Fibroblast of skin of left quadriceps (primary cell): ENCODE measurements at places on chromosomes 6 and 20.

GRCh38 chr6:156515242-156515641 lies 261.9 kb upstream of the ARID1B start:
- no peak for DNase-seq

DNA sequence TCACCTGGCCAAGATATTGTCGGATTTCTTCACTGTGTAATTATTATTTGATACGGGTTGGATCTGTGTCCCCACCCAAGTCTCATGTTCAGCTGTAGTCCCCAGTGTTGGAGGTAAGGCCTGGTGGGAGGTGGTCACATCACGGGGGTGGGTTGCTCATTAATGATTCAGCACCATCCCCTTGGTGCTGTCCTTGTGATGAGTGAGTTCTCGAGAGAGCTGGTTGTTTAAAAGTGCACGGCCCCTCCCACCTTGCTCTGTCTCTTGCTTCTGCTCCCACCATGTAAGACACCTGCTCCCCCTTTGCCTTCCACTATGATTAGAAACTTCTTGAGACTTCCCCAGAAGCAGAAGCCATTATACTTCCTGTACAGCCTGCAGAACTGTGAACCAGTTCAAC lies 173.9 kb upstream of the PMEPA1 start:
- DNase-seq, result no peak

GRCh38 chr20:1773816-1774215 lies 116.2 kb upstream of the SIRPG start:
- DNase-seq, result no peak

- DNase-seq, result no peak
These were observed 178.0 kb upstream of the SALL4 start for GRCh38 chr20:51980277-51980676.

DNA sequence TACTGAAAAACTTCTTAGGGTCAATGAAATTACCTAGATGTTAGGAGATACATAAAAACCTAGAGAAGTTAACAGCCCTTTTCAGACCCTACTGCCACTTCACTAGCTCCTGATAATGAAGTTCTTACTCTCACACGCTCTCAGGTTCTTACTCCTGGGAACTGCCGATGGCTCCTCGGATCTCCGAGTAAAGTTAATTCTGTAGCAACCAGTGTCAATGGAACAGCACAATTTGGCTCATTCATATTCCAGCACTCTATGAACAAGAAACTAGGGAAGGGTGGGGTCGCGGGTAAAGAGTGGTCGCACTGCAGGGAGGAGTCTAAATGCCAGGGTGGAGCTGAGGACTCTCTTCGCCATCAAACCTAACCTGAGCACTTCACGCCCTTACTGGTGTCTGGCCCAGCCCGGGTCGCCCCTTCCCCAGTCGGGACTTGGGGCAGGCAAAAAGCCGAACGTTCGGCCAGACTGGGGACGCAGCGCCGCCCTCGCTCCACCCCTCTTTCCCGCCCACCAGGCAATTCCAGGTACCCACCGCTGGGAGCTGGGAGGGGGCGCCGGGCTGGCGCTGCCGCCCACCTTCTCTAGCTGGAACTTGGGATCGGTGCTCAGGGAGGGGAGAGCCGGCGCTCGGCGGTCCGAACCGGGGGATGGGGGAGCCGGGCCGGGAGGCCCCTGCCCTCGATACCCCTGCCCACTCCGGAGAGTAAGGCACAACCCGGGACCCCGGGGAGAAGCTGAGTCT lies 744 bp downstream of the RAB23 start:
- peak; percentile 35 for DNase-seq

GRCh38 chr6:25689966-25690365 lies 38.0 kb downstream of the SCGN start:
- DNase-seq, result no peak

DNA sequence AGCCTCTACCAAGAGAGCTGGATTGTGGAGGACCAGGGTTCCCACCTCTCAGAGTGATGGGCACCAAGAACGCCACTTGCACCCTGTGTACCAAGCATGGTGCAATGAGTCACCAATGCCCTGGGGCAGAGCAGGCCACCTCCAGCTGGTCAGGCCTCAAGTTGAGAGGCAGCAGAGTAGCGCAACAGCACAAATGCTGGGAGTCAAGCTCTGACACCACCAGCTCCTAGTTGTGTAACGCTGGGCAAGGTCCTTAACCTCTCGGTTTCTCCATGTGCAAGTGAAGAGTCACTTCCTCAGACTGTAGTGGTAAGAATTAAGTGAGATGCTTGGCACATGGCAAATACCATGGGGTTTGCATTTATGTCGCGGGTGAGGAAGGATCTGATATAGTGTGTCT lies 25.6 kb downstream of the GFOD1 start:
- no peak for DNase-seq

GRCh38 chr6:7637533-7637932 lies 47.5 kb downstream of the SNRNP48 start:
- DNase-seq, result no peak

DNA sequence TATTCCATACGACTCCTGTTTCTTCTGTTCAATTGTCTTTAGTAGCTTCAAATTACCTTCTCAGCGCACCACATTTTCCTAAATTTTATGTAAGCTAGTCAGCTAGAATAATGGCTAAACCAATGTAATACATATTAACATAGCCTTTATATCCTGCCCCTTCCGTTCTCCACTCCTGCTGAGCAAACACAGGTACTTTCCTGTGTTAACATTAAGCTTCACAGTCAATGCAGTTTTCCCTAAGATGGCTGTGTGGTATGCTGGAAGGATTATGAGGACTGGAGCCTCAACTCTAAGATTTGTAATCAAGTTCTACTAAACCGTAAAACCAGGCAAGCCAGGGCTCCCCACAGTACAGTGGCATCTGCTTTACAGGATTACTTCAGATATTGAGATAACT lies 29.4 kb downstream of the HTR1B start:
- DNase-seq, result no peak

DNA sequence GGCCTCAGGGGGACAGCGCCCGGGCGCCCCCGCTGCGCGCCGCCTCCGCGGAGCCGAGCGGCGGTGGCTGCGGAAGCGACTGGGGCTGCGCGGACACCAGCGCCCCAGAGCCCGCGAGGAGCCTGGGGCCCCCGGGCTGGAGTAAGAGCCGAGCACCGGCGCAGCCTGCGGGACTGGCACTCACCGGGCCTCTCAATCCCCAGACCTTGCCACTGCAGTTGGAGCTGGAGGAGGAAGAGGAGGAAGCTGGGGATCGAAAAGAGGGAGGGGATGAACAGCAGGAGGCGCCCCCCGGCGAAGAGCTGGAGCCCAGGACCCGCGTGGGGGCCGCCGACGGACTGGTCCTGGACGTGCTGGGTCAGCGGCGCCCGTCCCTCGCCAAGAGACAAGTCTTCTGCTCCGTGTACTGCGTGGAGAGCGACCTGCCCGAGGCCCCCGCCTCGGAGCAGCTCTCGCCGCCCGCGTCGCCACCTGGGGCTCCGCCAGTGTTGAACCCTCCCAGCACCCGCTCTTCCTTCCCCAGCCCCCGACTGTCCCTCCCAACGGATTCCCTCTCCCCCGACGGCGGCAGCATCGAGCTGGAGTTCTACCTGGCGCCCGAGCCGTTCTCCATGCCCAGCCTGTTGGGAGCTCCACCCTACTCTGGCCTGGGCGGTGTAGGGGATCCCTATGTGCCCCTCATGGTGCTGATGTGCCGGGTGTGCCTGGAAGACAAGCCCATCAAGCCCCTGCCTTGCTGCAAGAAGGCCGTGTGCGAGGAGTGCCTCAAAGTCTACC lies 590 bp downstream of the RNF217 start:
- DNase-seq, result no peak

- no peak for DNase-seq
These were observed 2.3 kb downstream of the PEDS1 start for GRCh38 chr20:50151034-50151743.

DNA sequence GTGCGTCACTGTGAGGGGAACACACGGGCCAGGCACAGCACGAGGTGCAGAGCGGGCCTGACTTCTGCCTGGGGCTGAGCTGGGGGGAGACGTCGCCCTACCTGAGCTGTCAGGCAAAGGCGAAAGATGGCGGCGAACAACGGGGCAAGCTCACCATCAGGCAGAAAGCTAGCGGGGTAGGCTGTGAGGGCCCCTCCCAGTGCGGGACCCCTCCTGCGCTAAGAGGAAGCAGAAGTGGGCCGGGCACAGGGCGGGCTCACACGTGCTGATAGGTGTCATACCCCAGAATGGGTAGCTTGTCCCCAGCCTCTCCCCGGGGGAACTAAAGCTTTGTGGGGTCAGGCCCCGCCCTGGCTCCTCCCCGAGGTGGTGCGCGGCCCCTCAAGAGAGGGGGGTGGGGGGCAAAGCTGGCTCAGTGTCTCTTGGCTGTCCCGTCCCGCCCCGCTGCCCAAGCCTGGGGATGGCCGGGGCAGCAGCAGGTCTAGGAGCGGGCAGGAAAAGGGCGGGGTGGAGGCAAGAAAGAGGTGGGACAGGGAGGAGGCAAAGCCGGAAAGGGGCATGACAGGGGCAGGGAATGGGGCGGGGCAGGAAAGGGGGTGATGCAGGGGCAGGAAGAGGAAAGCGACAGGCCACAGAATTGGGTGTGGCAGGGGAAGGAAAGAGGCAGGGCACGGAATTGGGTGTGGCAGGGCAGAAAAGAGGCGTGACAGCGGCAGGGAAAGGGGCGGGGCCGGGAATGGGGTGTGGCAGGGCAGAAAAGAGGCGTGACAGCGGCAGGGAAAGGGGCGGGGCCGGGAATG lies 14.7 kb downstream of the UCKL1 start:
- no peak for DNase-seq

DNA sequence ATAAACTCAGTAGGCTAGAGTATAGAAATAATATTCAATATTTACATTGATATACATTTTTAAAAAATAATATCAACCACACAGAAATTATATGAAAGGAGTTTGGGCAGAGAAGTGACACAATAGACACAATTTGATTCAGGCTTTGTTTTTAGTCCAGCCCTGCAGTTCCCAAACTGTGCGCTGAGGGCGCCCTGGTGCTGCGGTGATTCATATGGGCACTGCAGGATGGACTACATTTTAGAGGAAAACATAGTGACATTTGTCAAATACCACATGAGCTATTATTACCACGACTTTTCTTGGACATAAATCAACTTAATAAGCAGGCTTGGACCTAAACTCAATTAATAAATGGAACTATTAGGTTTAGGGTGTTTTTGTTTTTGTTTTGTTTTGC lies 364.3 kb upstream of the ID4 start:
- DNase-seq, result no peak

GRCh38 chr6:114995526-114995925 lies 652.7 kb upstream of the HS3ST5 start:
- no peak for DNase-seq

DNA sequence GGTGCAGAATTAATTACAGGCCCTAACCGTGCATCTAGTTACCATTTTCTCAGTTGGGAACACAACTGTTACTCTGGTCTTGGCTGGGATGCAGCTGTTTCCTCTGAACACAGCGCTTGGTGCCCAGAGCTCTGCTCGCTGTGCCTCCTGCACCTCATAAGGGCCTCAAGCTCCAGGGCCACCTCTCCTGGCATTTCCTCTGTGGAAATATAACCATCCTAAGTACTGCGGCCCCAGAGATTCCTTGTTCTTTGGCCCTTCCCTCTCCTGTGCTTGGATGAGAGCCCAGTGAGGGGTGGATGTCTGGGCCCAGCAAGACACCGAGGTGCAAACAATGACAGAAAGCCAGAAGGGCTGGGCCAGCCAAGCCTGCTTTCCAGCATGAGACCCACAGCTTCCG lies 169.9 kb upstream of the CST7 start:
- DNase-seq, result no peak

- DNase-seq, result no peak
These were observed 12.1 kb downstream of the MICB start for GRCh38 chr6:31510007-31510406.
